SK-MEL-5 (cell line): ENCODE measurements at places on chromosomes 3 and 15. TPM values are rescaled to one million over a fixed set of nuclear protein-coding genes. Genes with fewer than 3 reads are reported as not detected.
A peak's percentile ranks its signal among the peaks of the same experiment; 100 is the strongest.

DNA sequence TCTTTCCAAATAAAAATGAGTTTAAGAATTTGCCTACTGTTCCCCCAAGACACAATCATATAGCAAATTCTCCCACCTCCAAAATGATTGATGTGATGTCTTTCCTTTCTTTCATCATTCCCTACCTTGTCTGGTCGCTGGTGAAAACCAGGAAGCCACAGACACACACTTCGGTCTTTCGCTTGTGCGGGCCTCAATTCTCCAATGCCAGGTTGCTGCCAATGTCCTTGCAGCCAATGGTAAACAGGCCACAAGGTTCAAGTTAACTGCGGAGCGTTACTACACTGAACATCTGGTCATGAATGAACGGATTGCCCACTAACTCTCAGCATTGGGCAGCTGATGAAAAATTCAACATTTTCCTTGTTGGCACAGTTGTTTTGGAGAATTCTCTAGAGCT, 192.2 kb downstream of the FOXP1 start:
- DNase-seq = no peak

GRCh38 chr3:116741467-116741866, 31.9 kb downstream of the TUSC7 start:
- no peak for DNase-seq

DNA sequence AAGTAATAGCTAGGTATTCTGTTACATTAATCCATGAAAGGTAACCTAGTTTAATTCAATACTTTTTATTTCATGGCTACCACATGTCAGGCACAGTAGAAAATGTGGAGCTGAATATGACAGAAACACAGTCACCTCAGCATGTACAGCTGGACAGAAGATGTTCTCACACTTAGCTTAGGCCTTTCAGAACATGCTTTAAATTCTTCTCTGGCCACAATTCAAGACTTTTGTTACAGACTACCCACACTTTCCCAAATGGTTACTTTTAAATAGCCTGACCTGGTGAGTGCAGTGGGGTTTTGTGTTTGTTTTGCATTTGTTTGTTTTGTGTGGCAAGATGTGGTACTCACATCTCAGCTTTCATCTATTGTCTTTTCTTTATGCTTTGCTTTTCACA, 1079.5 kb downstream of the IGSF11 start:
- no peak for DNase-seq

DNA sequence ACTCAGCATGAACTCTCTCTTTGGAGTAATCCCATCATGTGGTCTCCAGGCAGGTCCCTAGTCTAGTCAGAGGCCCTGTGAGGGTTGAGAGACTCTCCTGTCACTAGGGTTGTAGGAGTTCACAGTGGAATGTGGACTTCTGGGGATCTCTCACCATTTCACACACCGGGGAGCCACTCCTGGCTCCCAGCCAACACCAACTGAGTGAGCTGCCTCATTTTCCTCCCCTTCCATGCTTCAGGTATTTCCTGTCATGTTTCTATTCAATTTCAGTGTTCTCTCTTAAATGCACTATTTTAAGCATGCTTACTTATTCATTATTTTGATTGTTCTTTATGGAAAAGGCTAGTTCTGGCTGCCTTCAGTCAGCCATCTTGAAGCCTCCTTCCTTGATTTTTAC, 467.5 kb upstream of the ARL6 start:
- no peak for DNase-seq

- DNase-seq = no peak
These were observed 60.3 kb upstream of the EPHA6 start for GRCh38 chr3:96754128-96754527.

GRCh38 chr15:78212546-78213424, 21.6 kb downstream of the ACSBG1 start:
- DNase-seq = no peak

DNA sequence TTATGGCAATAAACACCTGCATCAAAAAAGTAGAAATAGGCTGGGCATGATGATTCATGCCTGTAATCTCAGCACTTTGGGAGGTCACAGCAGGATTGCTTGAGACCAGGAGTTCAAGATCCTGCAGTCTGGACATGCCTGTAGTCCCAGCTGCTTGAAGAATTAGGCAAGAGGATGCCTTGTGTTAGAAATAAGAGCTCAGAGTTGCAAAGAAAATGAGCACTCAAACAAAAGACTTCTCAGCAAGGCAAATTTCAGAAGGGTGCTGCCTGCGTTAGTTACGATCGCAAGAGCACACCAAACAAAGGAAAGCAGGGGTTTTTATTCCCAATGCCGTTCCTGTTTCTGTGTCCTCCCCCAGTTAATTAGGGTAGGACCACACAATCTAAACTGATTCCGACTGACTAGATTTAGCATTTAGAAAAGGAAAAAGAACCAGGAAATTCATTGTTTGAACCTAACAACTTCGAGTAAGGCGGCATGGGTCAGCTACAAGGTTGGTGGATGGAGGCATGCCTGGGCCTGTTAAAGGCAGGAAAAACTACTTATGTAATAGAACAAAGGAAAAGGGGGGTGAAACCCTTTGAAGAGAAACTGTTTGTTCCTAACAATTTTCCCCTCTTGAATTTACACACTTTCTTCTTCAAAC, 55.5 kb downstream of the DLG1 start:
- no peak for DNase-seq

GRCh38 chr3:129824926-129825541, 68.5 kb downstream of the TMCC1 start:
- peak; percentile 64 for DNase-seq

GRCh38 chr3:106302451-106303221, 433.8 kb upstream of the CBLB start:
- DNase-seq = no peak

DNA sequence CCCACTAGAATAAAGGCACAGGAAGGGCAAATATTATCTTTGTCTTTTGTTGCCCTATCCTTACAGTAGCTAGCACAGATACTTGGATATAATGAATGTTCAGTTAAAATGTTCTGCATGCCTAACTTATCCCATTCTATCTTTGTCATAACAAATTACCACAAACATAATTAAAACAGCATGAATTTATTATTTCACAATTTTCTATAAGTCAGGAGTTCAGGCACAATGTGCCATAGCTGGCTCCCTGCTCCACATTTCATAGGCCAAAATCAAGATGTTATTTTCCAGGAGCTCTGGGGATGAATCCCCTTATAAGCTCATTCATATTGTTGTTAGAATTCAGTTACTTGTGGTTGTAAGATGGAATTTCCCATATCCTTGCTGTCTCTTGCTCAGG, 975.5 kb downstream of the IGSF11 start:
- DNase-seq = no peak

Gene CSTA
- 1.9 and 4.0 TPM in 2 replicates for total RNA-seq

Gene CYP8B1
- total RNA-seq = not detected in 2 replicates

Gene NRG4
- total RNA-seq = 2.8 and 6.3 TPM in 2 replicates

Gene PCSK6
- total RNA-seq = 11.1 and 11.5 TPM in 2 replicates

Gene MUSTN1
- total RNA-seq = 0.43 TPM in 1 of 2 replicates, not detected in the other
